ENCODE measurements at places on chromosomes 2 and 18.

DNA sequence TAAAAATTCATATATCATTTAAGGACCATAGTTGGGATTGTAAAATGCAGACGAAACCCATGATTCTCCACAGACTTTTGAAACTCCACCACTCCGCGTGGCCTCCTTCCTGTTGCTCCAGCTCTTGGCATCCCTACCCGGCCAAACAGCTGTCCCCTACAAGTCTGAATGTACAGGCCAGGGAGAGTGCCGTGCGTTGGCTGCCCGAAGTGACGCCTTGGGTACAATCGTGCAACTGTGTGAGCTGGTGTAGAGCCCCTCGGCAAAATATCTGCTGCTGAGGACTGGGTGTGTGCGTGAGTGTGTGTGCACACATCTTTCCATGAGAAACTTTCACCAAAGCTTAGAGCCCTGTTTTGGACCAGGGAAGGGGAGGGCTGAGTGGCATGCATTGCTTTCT, 43.8 kb upstream of the ZNF516 start:
- no peak for DNase-seq

- no peak for DNase-seq
These were observed 5.4 kb upstream of the POLI start for GRCh38 chr18:54263904-54264336.

- no peak for DNase-seq
These were observed 226.1 kb downstream of the DYSF start for GRCh38 chr2:71679491-71679890.

- DNase-seq, result no peak
These were observed 105.7 kb downstream of the USP40 start for GRCh38 chr2:233460726-233461441.

- no peak for DNase-seq
These were observed 3.5 kb downstream of the YES1 start for GRCh38 chr18:808502-808901.

GRCh38 chr2:44093970-44094369, 74.7 kb upstream of the PPM1B start:
- DNase-seq, result no peak

GRCh38 chr2:163698857-163699256, 37.0 kb downstream of the FIGN start:
- no peak for DNase-seq

- DNase-seq, result no peak
These were observed 104.2 kb downstream of the CRIM1 start for GRCh38 chr2:36459725-36460137.

- DNase-seq, result no peak
These were observed 203.0 kb downstream of the SOCS6 start for GRCh38 chr18:70491734-70492348.

DNA sequence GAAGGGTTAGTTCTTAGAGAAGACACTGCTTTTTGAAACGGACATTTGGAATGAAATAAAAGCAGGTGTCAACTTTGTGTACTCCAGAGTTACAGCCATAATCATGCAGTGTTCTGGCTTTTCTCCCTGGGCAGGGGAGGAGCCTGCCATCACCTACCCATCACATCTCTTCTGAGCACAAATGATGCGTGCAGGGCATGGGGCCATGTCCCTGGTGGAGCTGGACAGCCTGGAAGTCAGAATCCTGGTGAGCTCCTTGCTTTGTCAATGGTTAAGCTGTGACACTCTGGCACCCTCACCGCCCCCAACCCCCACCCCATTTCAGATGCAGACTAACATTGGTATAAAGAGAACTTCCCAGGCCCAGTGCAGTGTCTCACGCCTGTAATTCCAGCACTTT, 53.1 kb downstream of the PDCL3 start:
- DNase-seq, result no peak

DNA sequence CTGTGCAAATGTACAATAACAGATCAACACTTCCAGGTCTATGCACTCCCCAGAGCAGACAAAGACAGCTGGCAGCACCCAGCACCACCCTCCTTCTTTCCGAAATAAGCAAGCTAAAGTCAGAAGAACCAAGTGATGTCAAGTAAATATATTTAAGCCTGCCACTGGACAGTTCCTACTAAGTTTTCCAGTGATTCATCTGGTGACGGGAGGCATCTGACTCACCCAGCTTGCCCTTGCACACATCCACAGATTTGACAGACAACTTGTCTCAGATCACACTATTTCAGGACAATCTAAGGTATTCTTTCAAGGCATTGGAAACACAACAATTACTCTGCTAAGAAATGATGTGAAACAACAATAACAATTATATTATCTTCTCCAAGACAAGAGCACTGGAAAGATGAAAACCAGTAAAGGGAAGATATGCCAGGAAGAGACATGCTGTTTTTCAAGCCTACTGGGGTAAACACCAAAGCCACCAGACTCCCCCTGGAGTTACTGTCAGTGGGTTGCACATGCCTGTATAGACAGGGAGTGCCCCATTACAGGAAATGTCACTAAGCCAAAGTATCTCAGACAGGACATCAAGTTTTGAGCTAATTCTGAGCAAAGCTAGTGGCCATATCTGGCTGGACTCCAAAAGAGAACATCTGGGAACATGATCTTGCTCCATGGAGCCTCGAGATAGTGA, 287.9 kb upstream of the KLHL29 start:
- DNase-seq, result no peak

DNA sequence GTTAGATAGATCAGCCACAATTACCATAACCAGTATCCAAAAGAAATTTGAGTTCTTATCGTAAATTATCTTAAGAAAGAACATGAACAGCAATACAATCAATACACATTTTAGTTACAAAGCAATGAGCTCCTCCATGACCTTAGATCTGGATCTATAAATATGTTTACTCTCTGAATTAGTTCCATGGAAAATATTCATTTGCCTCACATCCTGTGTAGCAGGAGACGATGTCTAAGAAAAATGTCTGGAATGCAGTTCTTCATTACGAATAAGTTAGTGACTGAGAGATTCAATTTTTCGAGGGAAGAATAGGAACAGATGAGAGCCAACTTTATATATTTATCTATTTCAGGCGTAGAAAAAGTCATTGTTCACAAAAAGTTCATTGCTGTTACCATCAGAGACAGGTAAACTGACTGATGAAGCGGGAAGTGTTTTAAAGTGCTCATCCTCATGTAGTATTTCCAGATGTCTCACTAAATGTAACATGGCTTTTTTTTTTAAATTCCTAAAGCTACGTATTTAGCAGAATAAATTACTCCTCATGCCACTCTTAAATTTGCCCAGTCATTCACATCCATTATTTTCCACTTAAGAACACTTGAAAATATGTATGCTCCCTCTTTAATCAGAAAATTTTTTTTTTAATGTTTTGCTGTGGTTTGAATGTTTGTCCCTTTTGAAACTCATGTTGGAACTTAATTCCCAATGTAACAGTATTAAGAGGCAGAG, 106.5 kb upstream of the SCN1A start:
- no peak for DNase-seq

DNA sequence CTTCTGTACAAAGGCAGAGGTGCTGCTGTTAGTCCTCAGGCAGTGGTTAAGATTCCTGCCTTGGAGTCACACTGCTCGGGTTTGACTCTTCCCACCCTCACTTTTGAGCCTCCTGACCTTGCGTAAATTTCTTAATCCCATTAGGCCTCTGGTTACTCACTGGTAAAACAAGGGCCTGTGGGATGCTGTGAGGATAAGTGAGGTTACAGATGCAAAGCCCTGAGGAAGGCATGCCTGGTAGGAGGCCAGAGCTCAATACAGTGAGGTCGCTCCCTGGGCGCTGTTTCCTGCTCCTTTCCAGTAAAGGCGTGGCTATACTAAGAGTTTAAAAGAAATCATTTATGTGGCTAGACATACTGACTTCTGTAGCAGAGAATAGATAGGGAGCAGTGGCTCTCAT, 127.5 kb upstream of the TMEM200C start:
- no peak for DNase-seq

DNA sequence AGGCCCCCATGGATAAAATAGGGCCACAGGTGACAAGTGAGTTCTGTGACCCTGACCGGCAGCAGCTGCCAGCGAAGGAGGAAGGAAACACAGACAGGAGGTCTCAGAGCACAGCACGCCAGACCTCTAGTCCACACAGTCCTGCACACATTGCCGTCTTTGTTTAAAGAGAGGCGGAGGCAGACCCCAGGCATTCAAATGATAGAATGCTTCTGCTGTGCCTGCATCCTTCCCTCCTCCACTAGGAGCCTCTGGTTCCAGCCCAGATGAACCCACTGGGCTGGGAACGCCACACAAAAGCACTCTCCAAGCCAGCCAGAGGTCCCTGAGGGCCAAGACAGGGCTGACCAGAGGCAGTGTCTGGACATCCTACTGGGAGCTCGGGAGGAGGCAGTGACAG, 118.7 kb downstream of the KLHL29 start:
- no peak for DNase-seq

GRCh38 chr18:26215247-26215970, 10.8 kb upstream of the TAF4B start:
- DNase-seq, result no peak

Data from SIG-M5 (cell line).